IMR-90 (cell line): ENCODE measurements at places on chromosomes 13 and 19. TPM values are rescaled to one million over a fixed set of nuclear protein-coding genes. Genes with fewer than 3 reads are reported as not detected.

Gene ADM5
- total RNA-seq = 0.18 and 0.28 TPM in 2 replicates

GRCh38 chr13:37488726-37489125 is 109.8 kb downstream of the POSTN start:
- DNase-seq = peak; percentile 62

DNA sequence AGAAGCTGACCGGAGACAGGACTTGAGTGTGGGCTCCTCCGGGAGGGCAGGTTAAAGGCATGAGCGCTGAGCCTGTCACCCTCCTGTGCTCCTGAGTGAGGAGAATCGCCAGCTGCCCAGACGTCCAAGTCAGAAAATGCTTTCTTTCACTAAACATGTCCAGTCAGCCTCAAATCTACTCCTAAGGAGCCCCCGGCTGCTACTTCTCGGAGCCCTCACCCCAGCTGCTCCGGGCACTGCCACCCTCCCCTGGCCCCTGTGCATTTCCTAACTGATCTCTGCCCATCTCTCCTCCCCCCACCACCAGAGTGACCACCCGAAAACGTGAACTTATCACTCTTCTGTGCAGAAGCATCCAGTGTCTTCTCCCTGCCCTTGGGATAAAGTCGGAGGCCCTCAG is 277.5 kb upstream of the SOX1 start:
- no peak for DNase-seq

- peak; percentile 71 for DNase-seq
Observed at GRCh38 chr19:48835734-48836088, 580 bp downstream of the HSD17B14 start.

Gene PSG1
- total RNA-seq = 0.90 and 1.1 TPM in 2 replicates

Gene CACNG6
- not detected in 2 replicates for total RNA-seq

DNA sequence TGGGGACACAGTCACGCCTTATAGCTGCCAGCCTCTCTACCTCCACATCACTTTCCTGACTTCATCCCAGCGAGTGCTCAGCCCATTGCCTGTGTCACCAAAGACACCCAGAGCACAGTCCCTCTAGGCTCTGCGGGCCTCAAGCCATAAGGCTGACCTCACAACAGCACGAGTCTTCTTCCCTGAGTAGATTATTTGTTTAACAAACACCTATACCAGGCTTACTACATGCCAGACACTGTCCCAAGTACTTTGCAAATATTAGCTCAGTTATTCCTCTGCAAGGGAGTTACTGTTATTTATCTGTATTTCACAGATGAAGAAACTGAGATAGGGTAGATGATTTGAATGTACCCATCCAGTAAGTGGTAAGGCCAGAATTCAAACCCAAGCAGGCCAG is 504.3 kb downstream of the COG6 start:
- no peak for DNase-seq

Gene KLK15
- total RNA-seq = not detected in 2 replicates

Gene TBXA2R
- total RNA-seq = 0.28 and 0.36 TPM in 2 replicates

DNA sequence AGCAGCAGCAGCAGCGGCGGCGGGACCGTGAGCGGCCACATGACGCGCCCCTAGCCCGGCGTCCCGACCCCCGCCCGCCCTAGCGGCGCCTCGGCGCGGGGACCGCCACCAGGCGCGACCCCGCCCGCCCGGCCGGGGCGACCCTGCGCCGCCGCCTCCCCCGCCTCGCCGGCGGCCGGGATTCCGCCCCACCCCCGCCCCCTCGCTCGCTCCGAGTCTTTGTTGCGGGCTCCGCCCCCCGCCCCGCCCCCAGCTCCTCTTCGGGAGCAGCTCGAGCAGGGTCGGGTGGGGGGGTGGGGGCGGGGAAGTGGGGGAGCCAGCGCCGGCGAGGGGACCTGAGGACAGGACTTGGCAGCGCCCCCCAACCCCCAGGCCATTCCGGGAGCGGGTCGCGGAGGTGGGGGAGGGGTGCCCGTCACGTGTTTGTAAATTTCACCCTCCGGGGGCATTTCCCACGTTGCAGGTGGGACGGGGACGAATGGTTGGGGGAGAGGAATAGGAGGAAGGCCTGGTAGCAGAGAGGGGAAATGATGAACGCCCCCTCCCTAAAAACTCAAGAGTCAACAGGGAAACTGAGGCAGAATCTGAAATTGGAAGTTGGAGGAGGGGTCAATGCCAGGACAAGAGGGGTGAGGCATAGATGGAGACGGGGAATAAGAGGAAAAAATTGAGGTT is at the start of gene OLFM2:
Gene OLFM2 (minus strand): TSS at position 190 of the 675 bp plus-strand sequence. CDS start 149 bp downstream, at position 41.
- DNase-seq = no peak

- DNase-seq = no peak
Observed at GRCh38 chr19:6270076-6270745, 9.6 kb downstream of the MLLT1 start.

DNA sequence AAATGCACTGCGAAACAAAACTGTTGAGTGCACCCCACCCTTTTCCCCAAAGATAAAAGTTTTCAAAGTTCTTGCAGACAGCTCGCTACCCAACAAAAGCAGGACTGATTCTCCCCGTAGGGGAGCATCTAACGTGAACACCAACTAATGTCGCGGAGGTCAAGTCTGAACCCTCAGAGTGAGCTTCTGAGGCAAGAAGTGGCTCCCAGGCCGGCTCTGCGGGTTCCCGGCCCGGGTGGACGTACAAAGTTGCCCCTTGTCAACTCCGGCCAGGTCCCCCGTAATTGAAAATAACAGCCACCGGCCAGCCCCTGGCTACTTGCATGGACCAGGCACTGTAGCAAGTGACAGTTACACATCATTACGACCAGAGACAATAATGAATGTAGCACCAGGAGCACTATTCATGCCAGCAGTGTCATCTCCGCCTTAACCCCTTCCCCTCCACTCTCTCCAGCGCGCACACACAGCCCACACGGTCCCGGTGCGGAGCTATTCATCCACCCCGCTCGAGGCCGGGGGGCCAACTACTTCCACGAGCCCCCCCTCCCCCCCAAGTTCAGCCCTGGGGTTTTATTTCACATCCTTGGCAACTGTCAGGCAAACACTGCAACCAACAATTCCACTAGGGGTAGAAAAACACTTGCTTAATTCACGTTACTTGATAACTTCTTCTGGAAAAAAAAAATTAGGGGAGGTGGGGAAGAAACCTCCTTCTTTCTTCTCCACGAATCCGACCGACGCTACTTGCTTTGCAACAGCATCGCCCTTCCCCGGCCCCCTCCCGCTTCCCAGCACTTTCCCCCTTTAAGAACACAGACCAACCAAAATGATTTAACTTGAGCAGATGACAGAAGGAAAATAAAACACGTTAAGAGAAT is 1.2 kb downstream of the KLF12 start:
- DNase-seq = peak; percentile 50

GRCh38 chr19:35087393-35087792 is 28.2 kb upstream of the FXYD3 start:
- no peak for DNase-seq

Gene TPTE2
- not detected in 2 replicates for total RNA-seq

DNA sequence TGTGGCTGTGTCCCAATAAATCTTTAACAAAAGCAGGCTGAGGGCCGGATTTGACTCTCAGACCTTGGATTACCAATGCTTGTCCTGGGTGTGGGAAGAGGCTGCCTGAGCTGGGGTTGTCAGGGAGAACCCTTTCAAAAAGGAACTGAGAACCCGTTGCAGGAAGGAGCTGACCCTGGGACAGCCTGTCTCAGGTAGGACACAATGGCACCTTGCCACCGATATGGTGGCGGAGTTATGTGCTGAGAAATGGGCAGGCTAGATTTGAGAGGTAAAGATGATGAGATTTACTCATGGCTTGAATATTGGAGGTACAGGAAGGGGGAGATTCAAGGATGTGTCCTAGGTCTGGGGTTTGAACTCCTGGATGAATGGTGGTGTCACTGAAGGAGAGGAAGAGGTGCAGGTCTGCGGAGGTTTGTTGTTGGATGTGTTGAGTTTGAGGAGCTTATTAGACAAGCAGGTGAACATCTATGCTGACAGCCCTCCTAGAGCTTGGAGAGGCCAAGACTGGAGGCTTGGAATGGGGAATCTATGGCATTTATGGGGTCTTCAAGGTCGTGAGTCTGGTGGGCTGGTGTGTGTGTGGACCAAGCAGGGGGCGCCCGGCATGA is 7.2 kb downstream of the PLEKHF1 start:
- no peak for DNase-seq

Gene CRX
- not detected in 2 replicates for total RNA-seq

DNA sequence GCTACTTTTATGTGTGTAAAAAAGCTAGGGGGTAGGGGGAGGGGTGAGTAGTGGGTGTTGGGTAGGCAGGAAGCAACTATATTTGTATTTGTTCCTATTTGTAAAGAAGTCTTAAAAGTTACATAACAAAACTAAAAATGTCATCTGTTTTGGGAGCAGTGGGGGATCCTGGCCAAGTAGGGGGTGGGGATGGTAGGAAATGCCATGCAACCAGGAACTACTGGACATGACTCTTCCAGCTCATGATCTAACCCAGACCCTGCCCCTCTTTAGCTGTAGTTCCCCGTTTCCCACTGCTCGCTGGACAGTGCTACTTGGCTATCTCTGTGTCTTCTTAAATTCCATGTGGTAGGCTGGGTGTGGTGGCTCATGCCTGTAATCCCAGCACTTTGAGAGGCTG is 3.2 kb downstream of the GTF3A start:
- DNase-seq = no peak

- no peak for DNase-seq
Observed at GRCh38 chr19:1859331-1859781, 4.0 kb downstream of the KLF16 start.

DNA sequence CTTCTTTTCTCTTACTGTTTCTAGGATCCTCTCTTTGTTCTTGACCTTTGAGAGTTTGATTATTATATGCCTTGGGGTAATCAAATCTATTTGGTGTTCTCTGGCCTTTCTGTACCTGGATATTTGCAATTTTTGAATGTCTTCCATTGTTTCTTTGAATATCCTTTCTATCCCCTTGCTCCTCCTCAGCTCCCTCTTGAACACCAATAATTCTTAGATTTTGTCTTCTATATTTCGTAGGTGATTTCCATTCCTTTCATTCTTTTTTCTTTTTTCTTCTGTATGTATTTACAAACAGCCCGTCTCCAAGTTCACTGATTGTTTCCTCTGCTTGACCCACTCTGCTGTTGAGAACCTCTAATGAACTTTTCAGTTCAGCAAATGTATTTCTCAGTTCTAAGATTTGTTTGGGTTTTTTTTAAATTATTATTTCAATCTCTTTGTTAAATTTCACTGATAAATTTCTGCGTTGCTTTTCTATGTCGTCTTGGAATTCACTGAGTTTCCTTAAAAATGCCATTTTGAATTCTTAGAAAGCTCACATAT is 2.7 kb upstream of the CALM3 start:
- no peak for DNase-seq

GRCh38 chr13:59766236-59766635 is 397.5 kb downstream of the DIAPH3 start:
- DNase-seq = no peak

GRCh38 chr19:46299004-46299509 is 2.2 kb downstream of the HIF3A start:
- DNase-seq = peak; percentile 50

GRCh38 chr19:336067-336614 is 8.5 kb downstream of the MIER2 start:
- DNase-seq = no peak

Gene GPR12
- total RNA-seq = not detected in 2 replicates

Gene KIR2DL3
- not detected in 2 replicates for total RNA-seq

DNA sequence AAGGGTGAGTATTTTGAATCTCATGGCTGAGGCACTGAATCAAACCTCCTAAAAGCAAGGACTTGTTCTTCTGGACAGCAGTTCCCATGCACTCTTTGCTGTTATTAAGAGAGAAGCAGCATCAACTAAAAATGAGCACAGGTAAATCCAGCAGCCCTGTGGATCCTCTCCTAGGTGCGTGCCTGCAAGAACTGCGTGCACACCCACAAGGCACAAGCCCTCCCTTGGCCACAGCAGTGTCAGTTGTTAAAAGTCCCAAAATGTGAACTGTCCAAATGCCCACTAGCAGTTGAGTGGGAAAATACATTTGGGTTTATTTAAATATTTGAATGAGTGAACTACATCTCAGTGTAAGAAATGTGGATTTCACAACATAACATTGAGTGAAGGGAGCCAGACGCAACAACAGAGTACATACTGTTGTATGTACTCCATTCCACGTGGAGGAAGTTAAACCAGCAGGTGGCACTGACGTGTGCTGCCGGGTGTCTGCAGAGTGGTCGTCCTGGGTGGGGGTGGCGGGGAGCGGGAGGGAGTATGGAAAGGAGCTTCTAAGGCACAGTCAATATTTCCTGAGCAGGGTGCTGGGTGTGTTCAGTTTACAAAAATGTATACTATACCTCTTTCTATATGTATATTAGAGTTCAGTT is 266.4 kb downstream of the NALCN start:
- DNase-seq = peak; percentile 66

DNA sequence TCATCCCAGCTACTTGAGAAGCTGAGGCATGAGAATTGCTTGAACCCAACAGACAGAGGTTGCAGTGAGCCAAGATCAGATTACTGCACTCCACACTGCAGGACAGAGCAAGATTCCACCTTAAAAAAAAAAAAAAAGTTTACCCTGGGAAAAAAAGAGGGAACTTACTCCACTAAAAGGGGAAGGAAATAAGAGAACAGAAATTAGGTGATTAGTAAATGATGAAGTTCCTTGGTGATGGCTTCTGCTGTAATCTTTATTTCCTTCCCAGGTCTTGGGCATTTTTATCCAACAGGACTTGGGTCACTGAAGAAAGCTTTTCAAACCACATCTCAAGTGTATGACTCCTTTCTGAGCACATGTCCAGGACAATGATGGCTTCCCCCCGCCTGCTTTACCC is 9.3 kb downstream of the ZNF780A start:
- no peak for DNase-seq

- no peak for DNase-seq
Observed at GRCh38 chr19:33681081-33681680, 59.4 kb downstream of the CHST8 start.

GRCh38 chr19:6198896-6199239 is 63.4 kb downstream of the ACSBG2 start:
- no peak for DNase-seq

DNA sequence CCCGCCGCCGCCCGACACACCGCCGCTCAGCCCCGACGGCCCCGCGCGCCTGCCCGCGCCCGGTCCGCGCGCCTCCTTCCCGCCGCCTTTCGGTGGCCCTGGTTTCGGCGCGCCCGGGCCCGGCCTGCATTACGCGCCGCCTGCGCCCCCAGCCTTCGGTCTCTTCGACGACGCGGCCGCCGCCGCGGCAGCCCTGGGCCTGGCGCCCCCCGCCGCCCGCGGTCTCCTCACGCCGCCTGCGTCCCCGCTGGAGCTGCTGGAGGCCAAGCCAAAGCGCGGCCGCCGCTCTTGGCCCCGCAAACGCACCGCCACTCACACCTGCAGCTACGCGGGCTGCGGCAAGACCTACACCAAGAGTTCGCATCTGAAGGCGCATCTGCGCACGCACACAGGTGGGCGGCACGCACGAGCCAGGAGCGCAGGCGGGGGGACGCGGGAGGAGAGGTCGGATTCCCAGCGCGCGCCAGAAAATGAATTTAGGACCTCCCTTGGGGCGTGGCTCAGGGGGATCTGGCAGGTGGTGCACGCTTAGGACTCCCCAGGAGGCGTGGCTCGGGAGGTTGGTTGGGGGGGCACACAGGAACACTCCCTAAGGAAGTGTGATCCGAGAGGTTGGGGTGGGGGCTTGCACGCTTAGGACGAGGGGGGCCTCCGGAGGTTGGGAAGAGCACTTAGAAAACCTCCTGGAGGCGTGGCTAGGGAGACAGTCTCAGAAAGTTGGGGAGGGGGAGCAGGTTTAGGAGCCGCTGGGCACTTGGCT is 1.2 kb downstream of the KLF2 start:
- DNase-seq = no peak

GRCh38 chr19:18049385-18049784 is 37.3 kb downstream of the IL12RB1 start:
- DNase-seq = peak; percentile 25

- DNase-seq = no peak
Observed at GRCh38 chr13:112719556-112719955, 29.7 kb downstream of the ATP11A start.
